ENCODE measurements at places on chromosomes 16 and 17.

DNA sequence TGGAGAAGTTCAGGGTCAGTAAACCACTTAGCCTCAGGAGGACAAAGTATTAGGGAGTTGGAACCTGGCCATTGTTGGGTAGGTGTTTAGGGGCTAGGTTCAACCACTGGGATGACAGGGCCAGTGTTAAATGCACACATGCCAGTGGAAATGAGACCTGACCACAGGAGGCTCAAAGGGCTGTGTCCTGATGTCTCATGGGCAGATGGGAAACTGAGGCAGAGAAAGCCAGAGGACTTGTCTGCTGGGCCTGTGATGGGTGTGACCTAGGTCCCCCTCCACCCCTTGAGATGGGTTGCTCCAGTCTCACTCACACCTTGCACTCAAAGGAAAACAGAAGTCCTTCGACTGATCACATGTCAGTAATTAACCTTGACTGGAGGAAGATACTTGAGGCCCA, 16.0 kb downstream of the CPNE2 start:
- DNase-seq = no peak
- H3K36me3 ChIP-seq = no peaks in the 10 kb centered on the region
- H3K27me3 ChIP-seq = no peaks in the 10 kb centered on the region
- H3K27ac ChIP-seq = no peak overlapping the region

DNA sequence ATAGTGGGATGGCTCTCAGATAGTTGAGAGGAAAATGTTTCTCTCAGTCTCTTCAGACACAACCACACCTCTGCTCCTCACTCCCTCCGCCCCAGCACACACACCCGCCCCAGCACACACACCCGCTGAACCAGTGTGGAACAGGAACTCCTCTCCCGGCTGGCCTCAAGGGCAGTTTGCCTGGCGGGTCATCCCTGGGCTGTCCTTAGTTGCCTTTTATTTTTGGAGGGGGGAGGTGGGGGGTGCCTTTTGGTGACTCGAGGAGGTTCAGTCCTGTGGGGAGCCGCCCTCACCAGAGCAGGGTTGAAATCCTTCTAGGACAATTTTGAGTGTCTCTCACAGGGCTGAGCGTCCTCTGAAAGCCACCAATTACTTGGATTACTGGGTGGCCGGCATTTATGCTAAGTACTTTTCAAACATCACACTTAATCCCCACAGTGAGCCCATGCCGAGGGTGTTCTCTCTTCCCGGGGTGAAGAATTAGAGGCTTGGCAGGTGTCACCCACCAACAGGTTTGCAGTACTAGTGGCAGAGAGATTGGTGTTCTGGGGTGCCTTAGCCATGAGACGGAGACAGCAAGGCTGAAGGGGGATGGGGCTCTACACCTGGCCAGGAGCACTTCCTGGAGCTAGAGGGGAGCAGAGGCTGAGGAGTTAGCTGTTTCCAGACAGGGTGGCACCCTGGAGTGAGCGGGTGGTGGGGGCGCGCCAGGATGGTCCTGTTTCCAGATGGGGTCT, 2.8 kb downstream of the RASD1 start:
- H3K4me3 ChIP-seq = no peak overlapping the region
- peaks cover 7% of the 10 kb centered on the region for H3K27me3 ChIP-seq
- peak; percentile 59 for DNase-seq
- no peaks in the 10 kb centered on the region for H3K36me3 ChIP-seq

GRCh38 chr16:3674513-3675295, 20.2 kb downstream of the DNASE1 start:
- H3K4me3 ChIP-seq = no peak overlapping the region
- no peak for DNase-seq
- no peak overlapping the region for H3K27ac ChIP-seq
- no peaks in the 10 kb centered on the region for H3K36me3 ChIP-seq
- H3K27me3 ChIP-seq = no peaks in the 10 kb centered on the region
- H3K4me1 ChIP-seq = no peaks in the 10 kb centered on the region

- DNase-seq = no peak
These were observed 2.5 kb downstream of the KRT32 start for GRCh38 chr17:41464682-41465081.

DNA sequence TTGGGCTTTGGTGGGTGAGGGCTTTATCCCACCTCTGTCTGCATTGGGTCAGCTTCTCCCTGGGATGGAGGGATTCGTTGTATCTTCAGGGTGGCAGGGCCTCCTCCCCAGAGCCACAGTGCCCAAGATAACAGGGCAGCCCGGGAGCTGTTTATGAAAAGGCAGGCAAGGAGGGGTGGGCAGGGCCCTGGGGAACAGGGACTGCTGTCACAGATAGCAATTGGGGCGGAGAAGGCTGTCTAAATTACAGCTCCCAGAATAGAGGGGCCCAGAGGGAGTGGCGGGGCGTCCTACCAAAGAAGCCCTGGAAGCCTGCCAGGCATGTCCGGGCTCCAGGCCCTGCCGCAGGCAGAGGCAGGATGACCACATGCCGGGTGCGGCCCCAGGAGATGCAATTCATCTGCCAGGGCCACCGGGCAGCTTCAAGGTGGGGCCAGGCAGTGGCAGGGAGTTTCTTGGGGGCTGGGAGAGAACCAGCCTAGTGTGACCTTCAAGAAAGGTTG, 18.8 kb upstream of the PHOSPHO1 start:
- no peak overlapping the region for H3K4me3 ChIP-seq
- no peaks in the 10 kb centered on the region for H3K4me1 ChIP-seq
- no peaks in the 10 kb centered on the region for H3K27me3 ChIP-seq
- no peak for DNase-seq
- H3K36me3 ChIP-seq = no peaks in the 10 kb centered on the region

- no peak overlapping the region for H3K27ac ChIP-seq
- H3K27me3 ChIP-seq = no peaks in the 10 kb centered on the region
- no peak overlapping the region for H3K4me3 ChIP-seq
- H3K36me3 ChIP-seq = no peaks in the 10 kb centered on the region
These were observed 45.1 kb upstream of the ABCC11 start for GRCh38 chr16:48292452-48292851.

DNA sequence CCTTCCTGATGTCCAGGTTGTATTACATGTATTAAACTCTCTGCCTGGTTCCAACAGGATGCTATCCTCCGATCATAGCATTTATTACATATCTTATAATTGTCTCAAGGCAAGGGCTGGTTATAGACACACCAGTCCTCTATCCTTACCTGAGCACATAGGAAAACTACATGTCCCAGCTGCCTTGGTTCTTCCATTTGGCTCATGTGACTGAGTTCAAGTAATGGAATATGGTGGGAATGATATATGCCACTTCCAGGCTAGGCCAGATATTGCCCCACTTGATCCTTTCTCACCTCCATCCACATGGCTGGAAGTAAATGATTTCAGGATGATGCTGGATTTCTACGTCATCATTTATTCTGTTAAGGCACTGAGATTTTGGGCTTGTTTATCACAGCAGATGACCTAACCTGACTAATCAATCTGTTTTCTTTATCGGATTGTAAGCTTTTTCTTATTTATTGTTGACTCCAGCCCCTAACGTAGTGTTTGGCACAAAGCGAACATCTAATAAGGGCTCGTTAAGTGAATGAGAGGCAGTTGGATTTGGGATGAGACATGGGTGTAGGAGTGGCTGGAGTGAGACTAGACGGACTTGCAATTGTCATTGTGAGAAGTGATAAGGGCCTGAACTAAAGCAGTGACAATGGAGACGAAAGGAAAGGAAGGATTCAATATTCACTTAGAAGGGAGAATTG, 8.2 kb upstream of the SHISA9 start:
- no peaks in the 10 kb centered on the region for H3K36me3 ChIP-seq
- no peak for DNase-seq
- no peak overlapping the region for H3K27ac ChIP-seq
- peaks cover 8% of the 10 kb centered on the region for H3K27me3 ChIP-seq
- no peak overlapping the region for H3K4me3 ChIP-seq

DNA sequence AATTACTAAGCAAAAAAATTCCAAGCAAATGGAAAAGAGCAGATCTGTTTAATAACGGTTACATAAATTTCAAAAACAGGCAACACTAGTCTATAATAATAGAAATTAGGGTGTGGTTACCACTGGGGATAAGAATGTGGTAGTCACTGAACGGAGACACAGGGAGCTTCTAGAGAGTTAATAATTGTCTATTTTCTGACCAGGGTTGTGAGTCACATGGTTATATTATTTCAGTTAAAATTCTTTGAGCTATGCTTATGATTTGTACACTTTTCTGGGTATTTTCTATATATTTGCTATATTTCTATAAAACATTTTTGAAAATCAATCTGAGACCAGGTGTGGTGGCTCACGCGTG, 433.9 kb upstream of the MAF start:
- H3K36me3 ChIP-seq = no peaks in the 10 kb centered on the region
- H3K27ac ChIP-seq = no peak overlapping the region
- no peak overlapping the region for H3K4me3 ChIP-seq

DNA sequence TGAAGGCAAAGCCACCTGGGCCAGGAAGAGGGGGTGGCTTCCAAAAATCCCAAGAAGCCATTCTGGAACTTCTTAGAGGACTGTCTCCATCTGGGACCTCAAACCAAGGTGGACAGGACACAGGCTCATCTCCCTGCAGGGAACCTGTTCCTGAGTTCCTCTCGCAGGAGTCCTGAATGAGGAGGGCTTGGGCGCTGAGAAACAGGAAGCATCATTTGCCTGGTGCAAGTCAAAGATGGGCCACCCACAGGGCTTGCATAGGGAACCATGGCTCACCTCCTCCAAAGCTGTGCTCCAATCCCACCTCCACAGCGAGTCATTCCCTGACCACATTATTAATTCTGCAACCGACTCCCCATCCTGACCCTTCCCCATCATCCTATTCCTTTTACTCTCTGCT, 55.0 kb upstream of the RPL38 start:
- H3K4me3 ChIP-seq = no peak overlapping the region
- peaks cover 19% of the 10 kb centered on the region for H3K27me3 ChIP-seq
- no peak overlapping the region for H3K27ac ChIP-seq
- no peaks in the 10 kb centered on the region for H3K4me1 ChIP-seq

DNA sequence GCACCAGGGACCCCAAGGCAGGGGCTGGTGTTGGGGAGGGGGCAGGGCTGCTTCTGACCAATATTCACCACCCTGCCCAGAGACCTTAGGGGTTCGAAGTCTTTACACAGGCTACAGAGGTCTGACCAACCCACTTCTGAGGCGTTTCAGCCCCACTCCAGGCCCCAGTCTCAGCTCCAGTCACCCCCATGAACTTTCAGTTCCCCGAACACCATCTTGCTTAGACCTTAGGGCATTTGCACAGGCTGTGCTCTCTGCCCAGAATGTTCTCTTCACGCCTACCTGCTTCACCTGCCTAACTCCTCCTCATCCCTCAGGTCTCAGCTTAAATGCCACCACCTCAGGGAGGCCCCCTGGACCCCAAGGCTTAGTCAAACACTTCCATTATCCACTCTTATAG, 25.8 kb upstream of the CPNE2 start:
- H3K4me3 ChIP-seq = no peak overlapping the region
- no peak for DNase-seq
- no peaks in the 10 kb centered on the region for H3K4me1 ChIP-seq
- H3K27ac ChIP-seq = no peak overlapping the region
- H3K27me3 ChIP-seq = no peaks in the 10 kb centered on the region

DNA sequence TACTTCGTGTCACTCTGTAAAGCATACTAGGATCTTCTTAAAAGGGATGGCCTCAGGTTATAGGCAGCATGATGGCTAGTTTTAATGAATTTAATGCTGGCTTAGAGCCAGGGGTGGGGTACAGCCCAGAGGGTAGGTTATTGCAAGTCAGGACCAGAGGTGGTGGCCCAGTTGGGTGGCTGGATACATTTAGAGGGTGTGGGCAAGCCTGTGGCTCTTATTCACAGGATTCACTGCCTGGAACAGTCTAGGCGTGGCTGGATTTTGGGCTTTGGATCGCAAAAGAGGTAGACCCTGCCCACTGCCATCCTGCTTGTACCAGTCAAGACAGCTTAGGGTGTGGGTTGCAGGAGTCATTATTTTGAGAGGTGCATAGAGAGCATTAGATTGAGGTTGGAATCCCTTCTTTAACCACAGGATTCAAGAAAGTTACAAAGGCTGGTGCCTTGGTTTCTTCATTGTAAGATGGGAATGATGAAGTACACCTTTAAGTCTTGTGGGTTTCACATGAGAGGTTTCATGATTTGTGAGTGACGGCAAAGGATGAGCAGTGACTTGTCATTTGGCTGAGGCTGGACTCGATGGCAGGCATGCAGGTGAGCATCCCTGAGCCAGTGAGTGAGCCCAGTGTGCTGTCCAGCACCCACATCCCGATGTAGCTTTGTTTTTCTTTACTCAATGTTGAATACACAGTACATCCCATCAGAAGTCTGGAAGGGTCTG, 85.2 kb downstream of the KSR1 start:
- H3K4me3 ChIP-seq = no peak overlapping the region
- H3K27me3 ChIP-seq = no peaks in the 10 kb centered on the region
- H3K27ac ChIP-seq = peak overlapping the region; percentile 85
- DNase-seq = no peak
- H3K36me3 ChIP-seq = no peaks in the 10 kb centered on the region
- H3K4me1 ChIP-seq = peaks cover 30% of the 10 kb centered on the region

GRCh38 chr16:88558457-88559442, 11.5 kb upstream of the ZC3H18 start:
- peaks cover 28% of the 10 kb centered on the region for H3K27me3 ChIP-seq
- H3K27ac ChIP-seq = no peak overlapping the region
- no peak overlapping the region for H3K4me3 ChIP-seq
- DNase-seq = peak; percentile 89
- H3K4me1 ChIP-seq = peaks cover 12% of the 10 kb centered on the region

DNA sequence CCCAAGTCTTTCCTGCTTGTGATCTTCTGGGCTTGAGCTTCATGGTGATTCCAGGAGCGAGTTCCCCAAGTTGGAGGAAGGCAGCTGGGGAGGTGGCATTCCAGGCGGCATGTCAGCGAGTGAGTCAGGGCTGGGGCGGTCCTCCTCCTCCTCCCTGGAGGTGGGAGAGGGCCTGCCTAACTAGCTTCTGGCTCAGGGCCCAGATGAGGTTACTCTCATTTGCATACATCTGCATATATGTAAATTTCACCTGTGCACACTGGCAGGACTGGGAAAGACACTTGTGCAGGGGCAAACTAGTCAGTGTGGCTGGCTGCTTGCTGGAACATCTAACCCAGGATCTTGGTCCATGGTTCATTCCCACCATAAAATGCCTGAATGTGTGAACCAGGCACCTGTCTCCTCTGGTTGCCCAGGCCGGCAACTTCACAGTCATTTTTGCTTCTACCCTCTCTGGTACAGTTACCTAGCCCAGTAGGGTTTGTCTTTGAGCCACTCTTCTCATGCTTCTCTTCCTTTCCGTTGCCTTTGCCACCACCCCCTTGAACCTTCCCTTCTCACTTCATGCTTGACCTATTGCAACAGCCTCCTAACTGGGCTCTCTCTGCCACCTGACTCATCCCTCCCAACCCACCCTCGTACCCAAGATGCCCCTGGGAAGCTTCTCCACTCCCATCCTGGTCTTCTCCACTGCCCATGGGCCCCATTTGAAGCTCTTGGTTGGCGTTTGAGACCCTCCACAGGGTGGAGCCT, 9.6 kb upstream of the DLX4 start:
- no peaks in the 10 kb centered on the region for H3K4me1 ChIP-seq
- no peak overlapping the region for H3K4me3 ChIP-seq
- DNase-seq = no peak
- peaks cover 50% of the 10 kb centered on the region for H3K27me3 ChIP-seq
- H3K36me3 ChIP-seq = no peaks in the 10 kb centered on the region

- no peaks in the 10 kb centered on the region for H3K36me3 ChIP-seq
- H3K27me3 ChIP-seq = no peaks in the 10 kb centered on the region
- DNase-seq = no peak
- no peak overlapping the region for H3K27ac ChIP-seq
- H3K4me3 ChIP-seq = no peak overlapping the region
- H3K4me1 ChIP-seq = peaks cover 33% of the 10 kb centered on the region
These were observed 42.1 kb upstream of the TOB1 start for GRCh38 chr17:50908140-50908859.
